ENCODE measurements at places on chromosomes 12 and 14.

DNA sequence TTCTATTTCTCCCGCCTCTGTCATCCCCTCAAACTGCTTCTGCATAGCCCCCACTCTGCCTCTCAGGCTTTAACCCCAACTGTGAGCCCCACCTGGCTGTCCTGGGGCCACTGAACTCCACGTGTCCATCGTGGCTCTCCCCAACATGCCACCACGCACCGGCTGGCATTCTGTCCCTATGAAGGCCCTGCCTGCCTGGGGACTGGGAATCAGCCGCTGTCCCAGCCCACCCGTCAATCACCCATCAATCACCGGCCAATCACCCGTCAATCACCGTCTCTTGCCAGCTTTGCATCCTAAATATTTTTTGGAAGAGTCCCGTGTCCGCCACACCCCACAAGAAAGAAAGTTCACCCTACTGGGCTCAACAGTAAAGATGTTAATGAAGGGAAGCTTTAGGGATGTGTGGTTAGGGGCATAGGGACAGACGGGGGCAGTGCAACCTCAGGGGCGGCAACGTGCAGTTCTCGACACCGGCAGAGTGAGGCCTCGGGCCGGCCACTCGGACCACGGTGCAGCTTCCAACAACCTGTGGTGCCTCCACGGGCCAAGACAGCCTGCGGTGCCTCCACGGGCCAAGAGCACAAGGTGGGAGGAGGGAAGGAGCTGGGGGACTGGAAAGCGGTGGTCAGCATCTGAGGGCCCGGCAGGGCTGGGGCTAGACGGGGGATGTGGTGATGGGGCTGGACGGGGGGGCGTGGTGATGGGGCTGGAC, 85.6 kb downstream of the GALNT9 start:
- no peak for DNase-seq

GRCh38 chr12:25566202-25566949, 13.3 kb upstream of the LMNTD1 start:
- DNase-seq: no peak

DNA sequence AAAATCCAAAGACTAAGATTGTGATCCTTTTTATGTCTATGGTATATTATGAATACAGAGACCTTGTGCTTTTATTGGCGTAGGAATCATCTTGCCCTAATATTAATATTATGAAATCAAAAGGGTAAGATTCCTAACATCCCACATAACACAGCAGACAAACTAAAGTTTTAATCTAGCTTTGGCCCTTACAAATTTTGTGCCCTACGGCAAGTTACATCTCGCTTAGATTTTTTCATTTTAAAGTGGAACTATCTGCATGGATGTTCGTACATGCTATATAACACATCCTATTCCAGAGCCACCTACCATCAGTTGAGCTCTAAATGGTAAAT, 217 bp upstream of the SMIM10L1 start:
- DNase-seq: no peak

DNA sequence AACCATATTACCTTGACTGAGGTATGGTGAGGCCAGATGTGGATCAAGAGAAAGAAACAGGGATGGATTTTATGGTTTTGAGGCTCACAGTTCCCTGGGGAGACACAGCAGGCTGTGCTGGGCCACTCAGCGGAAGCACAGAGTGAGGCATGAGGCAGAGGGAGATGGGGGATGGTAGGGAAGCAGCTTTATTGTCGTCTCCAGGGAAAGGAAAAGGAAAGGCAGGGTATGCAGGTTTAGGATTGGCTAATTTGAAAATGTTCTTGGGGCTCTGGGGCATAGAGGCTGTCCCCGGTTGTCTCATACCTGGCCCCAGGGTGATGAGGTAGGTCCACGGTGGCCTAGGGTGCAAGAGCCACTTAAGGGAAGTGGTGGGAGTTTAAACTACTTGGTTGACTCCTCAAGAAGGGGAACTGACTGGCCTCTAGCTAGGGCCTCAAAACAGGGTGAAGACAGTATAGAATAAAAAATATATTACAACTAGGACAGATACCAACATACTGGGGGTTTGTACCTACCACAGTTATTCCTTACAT, 322.8 kb downstream of the RGS6 start:
- DNase-seq: no peak

GRCh38 chr14:33057585-33057984, 118.9 kb downstream of the NPAS3 start:
- DNase-seq: no peak

DNA sequence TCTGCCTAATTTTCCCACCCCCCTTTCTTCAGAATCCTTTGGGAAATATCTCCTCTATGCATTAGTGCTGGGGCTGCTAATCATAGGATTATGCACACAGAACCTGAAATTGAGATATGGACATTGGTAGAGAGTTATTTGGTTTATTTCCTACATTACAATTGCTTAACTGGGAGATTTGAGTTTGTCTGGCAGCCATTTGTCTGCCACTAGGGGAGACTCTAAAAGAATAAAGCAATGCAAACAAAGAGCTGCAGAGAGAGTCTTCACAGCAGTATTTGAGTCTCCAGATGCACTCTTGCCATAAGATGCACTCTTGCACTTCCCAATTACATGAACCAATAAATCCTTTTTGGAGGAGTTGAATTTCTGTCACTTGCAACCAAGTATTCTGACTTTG, 12.0 kb upstream of the PCNX4 start:
- DNase-seq: no peak

DNA sequence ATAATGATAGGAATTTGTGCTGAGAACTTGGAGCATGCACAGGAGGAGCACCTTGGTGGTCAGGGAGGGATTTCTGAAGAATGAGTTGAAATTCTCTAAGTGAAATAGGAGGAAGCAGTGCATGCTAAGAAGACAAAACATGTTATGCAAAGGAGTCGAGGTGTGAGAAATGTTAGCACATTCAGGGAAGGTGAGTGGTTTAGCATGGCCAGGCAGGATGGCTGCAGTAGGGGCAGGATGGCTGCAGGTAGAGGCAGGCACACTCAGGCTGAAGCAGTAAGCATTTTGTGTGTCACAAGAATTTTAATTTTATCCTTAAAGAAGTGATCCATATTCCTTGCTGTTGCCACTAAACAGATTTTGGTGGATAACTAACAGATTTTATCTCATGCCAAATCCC, 46.3 kb downstream of the CATSPERB start:
- no peak for DNase-seq

- no peak for DNase-seq
These were observed 25.8 kb upstream of the BEGAIN start for GRCh38 chr14:100612986-100613385.

- DNase-seq: no peak
These were observed 18.3 kb downstream of the SGPP1 start for GRCh38 chr14:63709589-63709988.

- DNase-seq: no peak
These were observed 12.5 kb downstream of the ISM2 start for GRCh38 chr14:77485901-77486678.

DNA sequence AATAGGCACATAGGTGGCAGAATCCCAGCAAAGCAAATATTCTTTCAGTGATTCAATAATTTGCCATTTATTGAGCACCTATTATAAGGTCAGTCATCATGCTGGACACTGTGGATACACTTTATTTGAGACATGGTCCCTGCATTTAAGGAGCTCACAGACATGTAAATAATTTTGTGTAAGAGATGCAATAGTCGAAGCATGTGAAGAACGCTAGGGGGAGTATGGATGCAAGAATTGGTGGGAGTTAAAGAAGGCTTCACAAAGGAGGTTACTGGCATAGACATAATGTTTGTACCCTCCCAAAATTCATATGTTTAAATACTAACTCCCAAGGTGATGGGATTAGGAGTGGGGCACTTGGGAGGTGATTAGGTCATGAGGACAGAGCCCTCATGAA, 260.6 kb upstream of the GARIN6 start:
- DNase-seq: no peak

DNA sequence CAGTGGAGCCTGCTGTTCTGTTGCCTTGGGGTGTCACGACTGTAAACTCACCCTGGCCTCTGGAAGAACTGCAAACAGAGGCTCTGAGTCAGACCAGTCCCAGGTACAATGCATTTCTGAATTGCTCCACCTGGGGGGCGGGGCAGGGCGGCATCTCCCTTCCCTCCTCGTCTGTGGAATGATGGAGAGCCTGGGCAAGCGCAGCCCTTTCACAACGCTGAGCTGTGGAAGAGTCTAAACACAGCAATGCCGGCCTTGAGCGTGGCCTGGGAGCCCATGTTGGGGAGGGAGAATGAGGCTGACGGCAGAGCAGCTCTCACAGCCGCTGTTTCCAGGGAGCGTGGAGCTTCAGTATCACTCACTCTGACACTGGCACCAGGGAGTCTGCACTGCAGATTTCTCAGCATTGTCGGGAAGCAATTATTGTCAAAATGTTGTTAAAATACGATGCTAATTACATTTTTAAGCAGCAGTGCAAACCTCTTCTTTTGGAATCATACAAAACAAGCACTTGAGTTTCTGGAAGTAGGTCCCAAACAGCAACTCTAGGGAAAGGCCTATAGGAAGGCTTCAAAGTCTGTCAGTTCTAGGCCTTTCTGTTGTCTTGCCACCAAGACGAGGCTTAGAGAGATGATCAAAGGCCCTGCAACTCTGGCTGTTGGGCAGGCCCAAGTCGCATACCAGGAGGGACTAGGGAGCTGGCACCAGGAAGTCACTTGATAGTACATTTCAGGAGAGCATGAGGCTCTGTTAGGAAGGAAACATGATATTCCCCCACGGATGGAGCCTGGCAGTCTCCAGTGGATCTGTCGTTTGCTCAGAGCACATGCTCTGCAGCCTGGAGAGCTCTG, 244.0 kb upstream of the FKBP4 start:
- DNase-seq: no peak

GRCh38 chr12:121888083-121888477, 510 bp upstream of the PSMD9 start:
- DNase-seq: no peak

GRCh38 chr12:118125743-118126118, 10.2 kb upstream of the PEBP1 start:
- no peak for DNase-seq

DNA sequence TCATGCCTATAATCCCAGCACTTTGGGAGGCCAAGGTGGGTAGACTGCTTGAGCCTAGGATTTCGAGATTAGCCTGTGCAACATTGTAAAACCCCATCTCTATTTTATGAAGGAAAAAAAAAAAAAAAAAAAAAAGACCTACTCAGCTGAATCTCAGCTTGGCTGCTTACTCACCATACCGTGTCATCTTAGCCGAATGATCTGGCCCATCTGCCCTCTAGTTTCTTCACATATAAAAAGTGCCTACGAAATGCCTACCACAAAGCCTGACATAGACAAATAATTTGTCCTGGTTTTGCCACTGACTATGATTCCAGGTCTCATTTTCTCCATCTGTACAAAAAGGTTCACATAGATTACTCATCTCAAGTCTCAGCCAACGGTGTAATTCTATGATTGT, 10.1 kb downstream of the DIABLO start:
- peak; percentile 73 for DNase-seq

DNA sequence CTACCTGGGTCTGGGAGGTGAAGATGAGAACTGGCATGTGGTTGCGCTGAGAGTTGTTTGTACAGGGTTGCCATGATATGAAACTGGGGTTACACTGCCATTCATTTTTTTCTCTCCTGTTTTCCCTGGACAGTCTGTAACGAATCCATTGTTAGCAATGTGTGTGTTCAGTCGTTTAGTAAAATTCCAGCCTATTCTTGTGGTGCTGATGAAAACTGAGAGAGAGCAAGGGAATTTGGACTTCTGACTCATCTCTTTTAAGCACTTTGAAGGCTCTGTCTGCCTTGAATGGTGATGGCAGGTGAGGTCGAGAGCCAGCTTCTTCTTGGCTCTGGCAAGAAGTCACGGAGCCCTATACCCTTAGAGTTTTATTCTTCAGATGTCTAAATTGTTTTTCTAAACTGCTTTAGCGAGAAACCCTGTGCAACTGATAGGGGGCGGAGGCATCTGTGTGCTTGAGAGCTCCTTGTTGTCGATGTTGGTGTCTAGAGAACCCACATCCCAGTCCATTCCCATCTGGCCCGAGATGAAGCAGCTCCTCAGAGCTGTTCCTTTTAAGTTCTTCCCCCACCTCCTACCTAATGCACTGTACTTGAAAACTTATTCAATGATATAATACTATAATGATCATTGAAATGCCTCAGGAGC, 204.4 kb downstream of the TMX1 start:
- no peak for DNase-seq

GRCh38 chr14:72554401-72554800, 339.5 kb downstream of the DPF3 start:
- DNase-seq: no peak

DNA sequence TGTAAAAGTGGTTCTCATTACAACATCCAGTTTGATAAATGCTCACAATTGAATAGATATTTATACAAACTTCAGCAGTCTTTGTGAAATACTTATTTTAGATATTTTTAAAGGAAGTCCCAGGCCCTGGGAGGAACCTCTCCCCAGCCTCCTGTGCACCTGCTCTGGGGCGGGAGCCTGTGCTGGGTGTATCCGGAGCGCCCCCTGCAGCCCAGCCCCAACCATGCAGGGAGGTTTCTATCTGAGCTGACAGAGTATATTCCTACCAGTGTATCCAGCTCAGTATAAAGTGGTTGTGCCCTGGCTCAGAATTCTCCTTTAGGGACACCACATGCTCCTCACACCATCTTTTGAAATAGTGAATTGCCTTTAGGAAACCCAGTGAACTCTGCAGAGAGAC, 851.8 kb downstream of the TMEM121 start:
- peak; percentile 35 for DNase-seq

GRCh38 chr14:58637391-58638230, at the start of gene DACT1:
Gene DACT1 (plus strand): TSS chr14:58637962. CDS start chr14:58638203, 241 bp downstream.
- DNase-seq: peak; percentile 50

DNA sequence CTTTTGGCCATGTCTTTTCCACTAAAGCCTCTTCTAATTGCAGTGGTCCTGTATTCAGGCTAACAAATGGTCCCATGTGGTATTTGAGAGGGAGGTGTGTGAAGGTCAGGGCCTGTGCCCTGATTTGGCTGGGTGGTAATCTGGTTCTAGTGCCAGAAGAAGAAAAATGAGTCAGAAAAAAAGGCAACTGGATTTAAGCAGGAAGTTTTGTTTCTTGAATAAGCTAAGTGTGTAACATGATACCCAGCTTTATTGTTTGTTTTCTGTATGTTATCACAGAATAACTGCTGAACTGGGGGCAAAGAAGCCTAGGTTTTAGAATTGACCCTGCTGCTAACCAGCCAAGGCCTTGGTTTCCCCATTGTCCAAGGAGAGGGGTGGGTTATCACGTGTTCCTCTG, 134.0 kb downstream of the ANO6 start:
- no peak for DNase-seq

GRCh38 chr14:101246894-101247841, 314.1 kb upstream of the DIO3 start:
- DNase-seq: no peak

DNA sequence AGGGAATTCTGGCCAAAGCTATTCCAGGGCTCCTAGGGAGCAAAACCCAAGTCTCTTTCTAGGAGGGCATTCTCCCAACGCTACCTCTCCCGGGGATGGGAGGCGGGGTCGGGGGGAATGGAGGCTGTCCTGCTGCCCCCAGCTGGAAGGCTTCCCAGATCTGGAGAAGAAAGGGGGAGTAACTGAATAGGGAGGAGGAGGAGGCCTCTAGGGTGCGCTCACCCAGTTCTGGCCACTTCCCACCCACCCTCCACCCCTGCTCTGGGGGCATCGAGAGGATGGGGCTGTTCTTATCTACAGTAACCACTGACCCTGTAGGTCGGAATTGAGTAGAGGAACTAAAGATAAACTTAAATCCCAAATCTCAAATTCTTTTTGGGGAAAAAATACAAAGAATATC, 579 bp upstream of the RNASE1 start:
- no peak for DNase-seq
